NCI-H1436 treated with DMSO at 0.1 percent for 48 hours (cell line): ENCODE measurements at places on chromosomes 2 and 18.

GRCh38 chr18:31102941-31103340, 720 bp upstream of the DSC2 start:
- no peak for DNase-seq

- no peak for DNase-seq
Measured at GRCh38 chr18:2901423-2901985, 54.7 kb downstream of the EMILIN2 start.

GRCh38 chr2:95390881-95391321, 11.6 kb upstream of the FAHD2A start:
- no peak for DNase-seq

DNA sequence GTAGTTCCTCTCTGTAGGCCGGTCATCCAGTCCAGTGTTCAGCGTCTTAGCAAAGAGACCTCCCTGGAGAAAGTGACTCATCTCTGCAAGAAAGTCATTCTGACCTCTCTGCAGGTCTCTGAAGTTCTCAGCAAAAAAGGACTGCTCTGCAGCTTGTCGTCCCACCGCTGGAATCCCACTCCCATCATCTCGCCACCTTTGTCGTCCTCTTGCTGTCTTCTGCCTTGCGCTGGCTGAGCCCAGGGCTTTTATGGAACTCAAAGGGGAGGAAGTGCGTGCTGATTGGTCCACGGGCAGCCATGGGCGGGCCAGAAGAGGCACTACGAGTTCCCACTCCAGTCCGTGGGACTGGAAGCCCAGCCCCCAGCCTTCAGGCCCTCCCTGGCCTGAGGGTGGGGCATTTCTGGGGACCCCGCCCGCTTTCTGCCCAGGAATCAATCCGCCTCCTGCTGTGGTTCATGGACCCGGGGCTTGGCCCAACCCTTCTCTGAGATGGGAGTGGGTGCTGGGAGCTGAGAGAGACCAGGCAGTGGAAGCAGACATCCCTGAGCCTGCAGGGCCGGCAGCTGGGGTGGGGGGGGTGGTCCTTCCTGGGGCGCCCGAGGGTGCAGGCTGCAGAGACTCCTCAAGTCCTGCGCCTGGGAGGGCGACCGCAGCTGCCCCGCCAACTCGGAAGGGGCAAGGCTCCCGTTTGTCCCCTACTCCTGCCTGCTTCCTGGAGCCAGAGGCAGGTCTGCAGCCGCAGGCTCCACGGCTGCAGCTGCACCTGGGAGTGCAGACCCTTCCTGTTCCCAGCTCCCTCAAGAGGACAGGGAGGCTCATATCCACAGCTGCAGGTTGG, 660.7 kb upstream of the RAB6C start:
- DNase-seq: no peak

- no peak for DNase-seq
Measured at GRCh38 chr18:44922968-44923367, 242.3 kb downstream of the SETBP1 start.

DNA sequence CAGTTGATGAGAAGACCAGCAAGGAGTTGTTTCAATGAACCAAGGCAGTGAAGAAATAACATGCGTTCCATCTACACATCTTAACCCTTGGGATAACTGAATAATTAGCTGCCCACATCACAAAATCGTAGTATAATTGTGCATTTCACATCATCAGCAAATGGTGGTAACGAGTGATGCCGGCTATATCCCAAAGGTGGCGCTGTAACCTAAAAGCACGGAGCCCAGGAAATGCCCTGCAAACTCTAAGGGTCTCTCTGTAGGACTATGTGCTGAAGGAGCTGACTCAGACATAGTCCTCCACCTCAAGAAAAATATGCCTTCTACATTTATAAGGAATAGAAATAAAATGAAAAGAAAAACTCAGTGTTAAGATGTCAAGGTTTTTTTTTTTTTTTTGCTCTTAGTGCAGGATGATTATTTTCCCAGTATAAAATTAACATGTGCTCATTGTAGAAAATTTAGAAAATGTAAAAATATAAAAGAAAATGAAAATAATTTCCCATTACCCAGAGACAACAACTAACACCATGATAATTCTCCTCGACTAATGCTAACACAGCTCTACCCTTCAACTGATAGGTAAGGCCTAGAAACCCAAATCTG, 23.1 kb upstream of the DSG3 start:
- no peak for DNase-seq

- no peak for DNase-seq
Measured at GRCh38 chr2:239736358-239737143, 288.6 kb downstream of the NDUFA10 start.

- no peak for DNase-seq
Measured at GRCh38 chr2:64913357-64913869, 75.8 kb upstream of the SLC1A4 start.

DNA sequence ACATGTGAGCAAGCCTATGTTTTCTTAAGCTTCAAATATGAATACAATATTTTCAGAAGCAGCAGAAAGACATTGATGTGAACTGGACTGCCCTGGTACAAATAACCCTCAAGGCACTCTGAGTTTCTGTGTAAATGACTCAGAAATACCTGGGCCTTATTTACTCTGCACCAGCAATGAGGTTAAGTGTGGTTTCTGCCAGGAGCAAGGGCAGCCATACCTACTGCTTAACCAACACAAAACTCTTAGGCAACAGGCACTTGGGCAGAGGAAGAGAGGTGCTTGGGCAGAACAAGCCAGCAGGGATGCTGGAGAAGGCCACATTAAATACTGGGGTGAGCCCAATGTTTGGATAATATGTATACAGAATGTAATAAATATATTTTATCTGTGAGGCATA, 29.4 kb upstream of the ARL5A start:
- no peak for DNase-seq
